ENCODE measurements at places on chromosomes 3 and 15.

- no peak for DNase-seq
Observed at GRCh38 chr3:11641683-11642430, 1.9 kb downstream of the VGLL4 start.

GRCh38 chr3:71119171-71119570 is 464.4 kb downstream of the FOXP1 start:
- no peak for DNase-seq

DNA sequence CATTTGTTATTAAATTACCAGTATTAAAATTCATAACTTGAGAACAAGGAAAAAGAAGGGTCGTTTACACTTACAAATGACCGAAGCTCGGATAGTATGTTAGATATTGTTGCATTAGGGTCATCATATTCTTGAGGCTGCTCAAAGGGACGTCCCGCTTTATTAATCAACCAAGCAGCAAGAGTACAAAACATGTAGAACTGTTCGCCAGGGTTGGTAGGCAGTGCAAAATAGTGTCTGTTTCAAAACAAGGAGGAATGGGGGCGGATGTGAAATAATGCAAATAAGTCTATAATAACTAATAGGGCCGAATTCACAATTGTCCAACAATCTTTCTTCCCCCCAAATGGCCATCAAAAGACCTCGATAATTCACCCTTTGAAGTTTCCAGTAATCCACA is 2.9 kb downstream of the IFT57 start:
- DNase-seq: no peak

- DNase-seq: no peak
Observed at GRCh38 chr15:45030743-45031142, 7.7 kb downstream of the SORD start.

DNA sequence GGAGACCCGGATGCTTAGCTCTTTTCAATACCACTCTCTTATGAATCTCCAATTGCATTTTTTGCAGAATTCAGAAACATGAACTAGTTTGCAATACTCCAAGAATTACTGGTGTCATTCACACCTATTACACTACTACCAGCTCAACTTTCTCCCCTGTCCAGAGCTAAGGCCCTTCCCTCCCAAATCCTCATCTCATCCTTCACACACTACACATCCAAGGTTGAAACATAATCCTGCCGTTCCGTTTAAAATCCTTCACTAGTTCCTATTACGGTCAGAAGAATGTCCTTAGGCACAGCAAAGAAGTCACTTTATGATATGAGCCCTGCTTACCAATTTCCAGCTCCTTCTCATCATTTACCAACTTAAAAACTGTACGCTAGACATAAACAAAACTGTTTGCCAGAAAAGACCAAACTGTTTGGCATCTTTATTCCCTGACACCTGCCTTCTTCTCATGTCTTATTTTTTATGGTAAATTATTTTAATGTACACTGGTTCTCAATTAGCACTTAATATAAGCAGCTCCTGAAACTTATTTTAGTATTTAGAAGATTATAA is 22.6 kb downstream of the TBL1XR1 start:
- DNase-seq: no peak

All from stimulated activated CD4-positive, alpha-beta T cell treated with anti-CD3 and anti-CD28 coated beads, Interleukin-12 subunit alpha, Interleukin-12 subunit beta, amount 100 ng/mL, for 4 hours (primary cell).